ENCODE measurements at places on chromosomes 6 and 20. TPM values are rescaled to one million over a fixed set of nuclear protein-coding genes. Genes with fewer than 3 reads are reported as not detected.

DNA sequence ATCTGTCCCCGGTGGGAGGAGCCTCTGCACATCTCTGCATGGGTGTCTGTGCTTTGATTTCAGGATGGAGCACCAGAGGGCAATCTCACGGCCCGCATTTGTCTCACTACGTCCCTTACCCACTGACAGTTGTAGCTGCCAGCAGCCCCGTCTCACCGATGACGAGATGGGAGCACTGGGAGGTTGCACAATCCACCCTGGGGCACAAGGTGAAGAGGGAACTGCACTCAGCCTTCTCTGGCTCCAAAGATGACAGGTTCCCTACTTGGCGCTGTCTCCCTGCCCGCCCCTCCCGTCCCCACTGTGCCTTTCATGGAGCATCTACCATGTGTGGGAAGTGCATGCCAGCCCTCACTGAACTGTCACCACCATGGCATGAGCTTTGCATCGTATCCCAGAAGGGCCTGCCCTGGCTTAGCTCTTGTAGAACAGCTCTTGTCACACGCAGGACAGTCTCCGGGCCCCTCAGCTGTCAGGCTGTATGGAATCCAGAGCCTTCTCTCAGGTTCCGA lies 99.9 kb upstream of the PMEPA1 start:
- DNase-seq: no peak

Gene PI3
- total RNA-seq: not detected

- DNase-seq: peak; percentile 59
Observed at GRCh38 chr6:131694832-131695426, 6.3 kb downstream of the OR2A4 start.

DNA sequence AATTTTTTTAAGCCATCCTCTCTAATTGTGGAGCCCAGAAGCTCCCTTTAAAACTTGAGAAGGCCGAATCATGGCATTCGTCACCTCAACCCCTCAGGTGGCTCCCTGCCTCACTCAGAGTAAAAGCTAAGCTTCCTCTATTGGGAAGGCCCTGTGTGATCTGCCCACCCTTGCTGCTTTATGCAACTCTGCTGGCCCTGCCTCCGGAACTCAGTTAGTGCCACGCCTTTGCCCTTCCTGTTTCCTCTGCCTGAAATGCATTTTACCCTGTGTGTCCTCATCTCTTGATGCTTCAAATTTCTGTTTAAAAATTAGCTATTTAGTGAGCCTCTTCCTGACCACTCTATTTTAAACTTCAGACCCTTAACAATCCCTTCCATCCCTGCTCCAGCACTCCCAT lies 5.7 kb downstream of the PACRG start:
- DNase-seq: no peak

Gene LY6G6C
- total RNA-seq: not detected

GRCh38 chr6:2630359-2630758 lies 120.4 kb downstream of the MYLK4 start:
- DNase-seq: peak; percentile 26
